ENCODE measurements at places on chromosomes 2 and 18.

GRCh38 chr2:26363323-26363722 is 16.7 kb upstream of the ADGRF3 start:
- DNase-seq, result no peak

- no peak for DNase-seq
These were observed 13.9 kb upstream of the DSC1 start for GRCh38 chr18:31176531-31176930.

- no peak for DNase-seq
These were observed 18.3 kb upstream of the TNS1 start for GRCh38 chr2:218020966-218021535.

- no peak for DNase-seq
These were observed 216.5 kb upstream of the ZC3H15 start for GRCh38 chr2:186269536-186269935.

DNA sequence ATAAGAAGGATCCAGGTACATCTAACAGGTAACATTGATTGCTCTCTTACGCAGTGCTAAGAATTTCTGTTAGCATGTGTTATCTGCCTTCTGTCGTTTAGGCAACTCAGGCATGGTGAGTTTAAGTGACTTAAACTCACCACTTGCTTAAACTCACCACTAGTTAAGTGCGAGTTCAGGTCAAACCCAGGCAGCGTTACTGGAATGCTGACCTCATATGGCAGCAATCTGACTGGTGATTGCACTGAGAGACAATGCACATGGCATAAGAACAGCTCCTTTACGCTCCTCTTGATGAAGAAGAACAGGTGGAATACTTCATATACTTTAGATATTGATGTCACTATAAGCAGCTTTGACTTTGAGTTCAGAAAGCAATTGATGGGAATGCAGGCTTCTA is 954.1 kb downstream of the SOCS6 start:
- no peak for DNase-seq

DNA sequence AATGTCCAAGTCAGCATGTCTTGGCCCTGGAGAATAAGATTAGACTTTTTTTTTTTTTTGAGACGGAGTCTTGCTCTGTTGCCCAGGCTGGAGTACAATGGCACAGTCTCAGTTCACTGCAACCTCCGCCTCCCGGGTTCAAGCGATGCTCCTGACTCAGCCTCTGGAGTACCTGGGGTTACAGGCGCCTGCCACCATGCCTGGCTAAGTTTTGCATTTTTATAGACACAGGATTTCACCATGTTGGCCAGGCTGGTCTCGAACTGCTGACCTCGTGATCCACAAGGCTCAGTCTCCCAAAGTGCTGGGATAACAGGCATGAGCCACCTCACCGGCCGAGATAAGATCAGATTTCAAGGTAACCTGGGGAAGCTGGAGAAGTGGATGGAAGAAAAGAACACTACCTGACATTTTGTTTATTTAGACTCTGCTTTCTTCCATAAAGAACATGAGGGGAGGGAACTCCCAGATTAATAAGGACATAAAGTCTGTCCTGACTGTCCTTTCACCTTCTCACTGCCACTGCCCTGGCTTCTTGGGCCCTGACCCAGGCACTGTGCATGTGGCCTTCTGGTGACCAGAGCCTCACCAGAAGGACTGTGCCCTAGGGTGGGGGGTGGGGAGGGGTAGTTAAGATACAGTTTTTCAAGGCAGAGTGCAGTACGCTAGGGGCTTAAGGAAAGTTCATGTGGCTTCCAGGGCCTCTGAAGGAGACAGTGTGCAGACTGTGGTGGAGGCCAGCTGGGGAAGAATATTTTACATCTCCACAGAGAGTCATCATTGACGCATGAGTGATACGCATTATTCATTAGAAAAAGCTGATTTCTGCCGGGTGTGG is 4.8 kb upstream of the IMPA2 start:
- DNase-seq, result no peak

- no peak for DNase-seq
These were observed 81.0 kb upstream of the RBMS1 start for GRCh38 chr2:160574468-160575140.

GRCh38 chr2:43201497-43201896 is 24.9 kb downstream of the ZFP36L2 start:
- DNase-seq, result no peak

- DNase-seq, result no peak
These were observed 278.4 kb downstream of the ALPK2 start for GRCh38 chr18:58350526-58350925.

- DNase-seq, result no peak
These were observed 219.8 kb downstream of the DPP10 start for GRCh38 chr2:114661971-114662939.

DNA sequence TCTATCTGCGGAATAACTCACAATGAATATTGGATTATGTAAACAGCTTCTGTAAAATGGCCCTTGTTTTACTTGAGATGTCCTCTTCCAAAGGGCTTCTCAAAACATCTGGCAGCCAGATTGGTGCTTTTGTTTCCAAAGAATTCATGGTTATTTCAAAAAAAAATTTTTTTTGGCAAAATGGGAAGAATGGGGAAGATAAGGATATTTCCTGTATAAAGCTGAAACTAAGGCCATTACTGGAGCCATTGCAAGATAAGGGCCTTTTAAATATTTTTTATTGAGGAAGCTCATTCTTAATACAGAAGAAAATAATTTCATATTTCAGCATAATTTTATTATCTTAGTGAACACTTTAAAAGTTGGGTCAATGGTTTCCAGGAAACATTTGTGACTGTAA is 259.1 kb downstream of the GALNT13 start:
- DNase-seq, result no peak

DNA sequence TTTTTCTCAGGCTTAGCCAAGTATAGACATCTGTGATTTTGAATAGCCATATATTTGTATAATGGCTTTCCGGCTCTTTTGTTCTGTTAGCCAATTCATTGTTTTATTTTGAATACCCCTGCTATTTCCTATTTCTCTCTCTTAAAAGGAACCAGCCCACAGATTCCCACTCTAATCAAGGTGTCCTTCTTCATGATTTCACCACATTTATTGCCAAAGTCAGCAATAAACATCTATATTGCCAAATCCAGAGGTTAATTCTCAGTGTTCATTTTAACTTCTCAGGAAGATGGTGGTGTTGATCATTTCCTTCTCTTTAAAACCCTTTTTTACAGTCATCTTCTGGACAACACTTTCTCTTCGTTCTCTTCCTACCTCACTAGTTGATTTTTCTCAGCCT is 13.1 kb upstream of the ITPRID2 start:
- DNase-seq, result no peak

DNA sequence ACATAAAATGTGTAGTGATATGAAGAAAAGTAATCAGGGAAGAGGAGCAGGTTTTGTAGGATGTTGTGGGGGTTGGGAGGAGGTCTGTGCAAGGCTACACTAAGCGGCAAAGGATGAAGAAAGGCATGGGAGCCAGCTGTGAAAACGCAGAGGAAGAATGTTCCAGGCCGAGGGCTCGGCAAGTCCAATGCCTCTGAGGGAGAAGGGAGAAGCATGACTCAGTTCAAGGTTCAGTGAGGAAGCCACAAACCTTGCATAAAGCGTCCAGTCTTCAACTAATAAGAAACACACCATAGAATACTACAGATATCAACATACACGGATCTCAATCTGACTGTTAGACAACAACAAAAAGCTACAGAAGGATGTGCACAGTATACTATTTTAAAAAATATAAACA is 16.2 kb downstream of the EPB41L3 start:
- DNase-seq, result no peak

- DNase-seq, result no peak
These were observed 16.1 kb upstream of the CCNYL1 start for GRCh38 chr2:207695293-207695692.

- DNase-seq, result no peak
These were observed 54.4 kb downstream of the CCDC88A start for GRCh38 chr2:55365303-55365702.

DNA sequence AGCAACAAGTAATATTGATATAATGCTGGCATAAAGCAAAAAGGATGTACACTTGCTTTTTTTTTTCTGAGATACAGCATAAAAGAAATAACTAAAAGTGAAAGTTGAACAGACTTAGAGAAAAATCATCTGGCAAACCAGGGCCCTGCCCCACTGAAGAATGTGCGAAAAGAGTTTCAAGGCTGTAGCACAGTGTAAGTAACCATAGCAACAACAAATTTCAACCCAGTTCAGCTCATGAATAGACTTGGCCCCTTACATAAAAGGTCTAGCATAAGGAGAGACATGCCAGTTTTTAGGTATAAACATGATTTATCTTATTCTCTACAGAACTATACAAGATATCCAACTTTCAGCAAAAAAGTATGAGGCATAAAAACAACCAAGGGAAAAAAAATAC is 113.7 kb upstream of the GYPC start:
- no peak for DNase-seq

DNA sequence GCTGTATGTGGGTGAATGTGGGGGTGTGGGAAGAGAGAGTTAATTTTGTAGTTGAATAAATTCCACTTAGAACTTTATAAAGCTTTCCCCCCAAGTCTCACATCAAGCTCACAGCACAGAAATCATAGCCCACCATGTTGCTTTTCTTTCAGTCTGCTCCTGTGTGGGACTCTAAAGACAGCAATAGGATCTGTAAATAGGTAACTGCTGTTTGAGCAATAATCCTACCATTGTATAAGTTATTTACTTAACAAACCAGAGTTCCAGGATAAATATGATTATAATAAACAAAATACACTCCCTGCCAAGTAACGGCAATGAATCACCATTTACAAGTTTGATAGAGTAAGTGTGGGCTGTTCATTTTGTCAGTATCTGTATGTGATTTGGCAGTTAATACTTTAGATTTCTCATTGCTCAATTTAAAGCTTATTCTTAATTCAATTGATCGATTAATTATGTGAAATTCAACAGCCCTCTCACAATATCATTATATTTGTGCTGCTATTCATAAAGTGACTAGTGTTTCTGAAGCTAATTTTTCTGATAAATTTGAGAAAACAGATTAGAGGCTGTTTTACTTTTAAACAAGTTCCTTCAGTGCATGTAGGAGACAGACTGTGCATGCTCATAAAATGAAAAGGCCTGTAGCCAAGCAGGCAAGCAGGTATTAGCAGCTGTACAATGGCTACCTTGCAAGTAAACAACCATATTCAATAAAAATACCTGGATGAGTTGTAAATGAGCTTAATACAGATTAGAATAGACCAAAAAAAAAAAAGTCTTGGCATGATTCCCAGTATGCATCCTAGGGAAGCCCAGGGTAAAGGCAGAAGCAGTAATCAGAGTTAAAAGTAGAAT is 142.7 kb downstream of the PDE11A start:
- no peak for DNase-seq

DNA sequence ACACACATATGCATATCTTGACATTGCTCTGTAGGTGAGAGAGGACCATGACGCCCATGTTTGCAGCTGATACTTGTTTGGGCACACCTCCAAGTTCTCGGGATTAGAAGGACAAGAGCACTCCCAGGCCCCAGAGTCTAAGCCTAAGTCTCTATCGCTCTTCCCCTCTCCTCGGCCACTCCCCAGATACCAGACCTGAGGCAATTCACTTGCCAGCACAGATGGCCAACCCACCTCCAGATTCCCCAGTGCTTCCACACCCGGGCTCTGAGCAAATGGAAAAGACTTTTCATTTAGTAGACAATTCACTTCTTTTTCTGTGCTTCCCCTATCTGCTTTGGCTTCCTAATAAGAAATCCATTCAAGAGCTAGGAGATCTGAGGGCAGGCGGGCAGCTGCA is 32.9 kb downstream of the EHD3 start:
- no peak for DNase-seq

GRCh38 chr2:9258501-9258900 is 51.9 kb downstream of the ASAP2 start:
- DNase-seq, result no peak

DNA sequence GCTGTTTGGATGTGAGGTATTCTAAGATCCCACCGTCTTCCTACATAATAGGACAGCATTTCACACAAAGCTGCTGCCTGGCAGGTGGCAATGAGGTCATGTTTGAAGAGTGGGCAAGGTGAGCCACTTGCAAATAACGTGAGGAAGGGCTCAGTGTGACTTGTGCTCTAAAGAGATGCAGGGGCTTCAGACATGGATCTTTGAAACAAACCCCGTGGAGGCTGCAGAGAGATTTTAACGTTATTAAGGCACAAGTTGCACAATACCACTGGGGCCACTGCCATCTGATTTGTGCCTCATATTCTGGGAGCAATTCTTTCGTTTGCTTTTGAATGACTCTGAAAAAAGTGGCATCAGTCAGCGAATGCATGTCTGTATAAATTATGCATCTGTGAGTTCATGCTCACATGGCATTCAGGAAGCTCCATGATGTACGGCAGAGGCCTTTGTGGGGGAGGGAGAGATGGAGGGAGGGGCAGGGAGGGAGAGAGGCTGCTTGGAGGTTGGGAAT is 362.0 kb downstream of the SOX11 start:
- no peak for DNase-seq

DNA sequence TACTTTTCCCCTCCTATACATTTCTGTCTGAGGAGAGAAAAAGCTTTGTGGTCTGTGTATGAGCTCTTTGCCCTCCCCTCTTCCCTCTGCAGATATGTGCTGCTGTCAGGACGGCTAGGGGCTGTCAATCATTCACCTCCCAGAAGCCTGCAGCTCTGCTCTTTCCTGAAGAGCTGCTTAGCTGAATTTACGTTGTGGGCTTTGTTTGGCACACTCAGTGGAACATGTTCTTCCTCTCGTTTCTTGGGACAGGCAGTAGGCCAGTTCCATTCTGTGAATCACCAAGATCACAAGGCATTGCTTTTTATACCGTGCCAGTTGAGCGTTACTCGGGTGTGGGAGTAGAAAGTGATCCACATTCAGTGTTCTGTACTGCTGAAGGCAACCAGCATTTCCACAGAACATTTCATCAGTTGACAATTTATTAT is 136.7 kb downstream of the LAMA3 start:
- no peak for DNase-seq

- DNase-seq, result no peak
These were observed 159.9 kb downstream of the CTIF start for GRCh38 chr18:48698707-48699106.

GRCh38 chr2:200297989-200298388 is 8.5 kb upstream of the SPATS2L start:
- no peak for DNase-seq

DNA sequence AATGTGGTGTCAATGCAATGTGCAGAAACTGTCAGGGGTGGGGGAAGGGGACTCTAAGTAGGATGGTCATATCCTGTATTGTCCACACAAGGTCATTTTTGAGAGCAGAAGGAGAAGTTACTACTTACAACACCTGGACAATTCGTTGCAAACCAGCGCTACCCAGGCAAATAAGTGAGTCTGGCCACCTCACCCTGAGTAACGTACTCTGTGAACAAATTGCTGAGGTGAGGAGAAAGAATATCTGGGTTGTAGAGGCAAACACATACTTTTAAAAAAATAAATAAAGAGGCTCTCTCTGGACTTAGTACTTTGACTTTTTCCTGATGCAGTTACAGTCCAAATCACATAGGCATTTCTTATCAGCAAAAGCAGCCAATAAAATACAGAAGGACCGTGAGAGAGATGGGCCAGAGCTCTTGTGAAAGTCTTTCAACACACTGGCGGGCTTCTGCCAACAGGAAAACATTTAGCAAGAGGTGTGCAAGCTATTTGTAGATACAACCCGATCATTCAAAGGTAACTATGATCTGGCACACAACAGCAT is 268.2 kb upstream of the ID2 start:
- no peak for DNase-seq
